GM23248 (cell line): ENCODE measurements at places on chromosomes 12 and 14.

- peak; percentile 2 for DNase-seq
These were observed 1127.0 kb downstream of the BCL11B start for GRCh38 chr14:98144964-98145363.

- peak; percentile 84 for DNase-seq
These were observed 42.1 kb downstream of the ELK3 start for GRCh38 chr12:96236221-96236822.

DNA sequence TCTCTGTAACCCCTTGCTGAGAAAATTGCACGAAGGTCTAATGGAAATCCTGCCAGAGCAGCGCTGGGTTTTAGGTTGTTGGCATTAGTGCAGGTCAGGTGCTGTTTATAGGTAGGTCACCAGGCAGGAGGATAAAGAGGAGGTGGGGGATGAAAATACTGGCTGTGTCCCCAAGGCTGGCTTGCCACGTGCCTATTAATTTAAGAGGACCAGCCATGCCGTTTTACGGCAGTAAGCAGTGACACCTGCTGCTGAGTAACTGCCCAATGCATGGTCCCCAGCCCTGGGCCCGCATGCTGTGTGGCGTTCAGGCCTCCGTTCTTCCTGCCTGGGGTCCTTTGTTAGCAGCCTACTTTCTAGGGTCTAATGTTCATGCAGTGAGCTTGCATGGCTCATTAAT lies 67.2 kb downstream of the WDR20 start:
- DNase-seq: no peak

DNA sequence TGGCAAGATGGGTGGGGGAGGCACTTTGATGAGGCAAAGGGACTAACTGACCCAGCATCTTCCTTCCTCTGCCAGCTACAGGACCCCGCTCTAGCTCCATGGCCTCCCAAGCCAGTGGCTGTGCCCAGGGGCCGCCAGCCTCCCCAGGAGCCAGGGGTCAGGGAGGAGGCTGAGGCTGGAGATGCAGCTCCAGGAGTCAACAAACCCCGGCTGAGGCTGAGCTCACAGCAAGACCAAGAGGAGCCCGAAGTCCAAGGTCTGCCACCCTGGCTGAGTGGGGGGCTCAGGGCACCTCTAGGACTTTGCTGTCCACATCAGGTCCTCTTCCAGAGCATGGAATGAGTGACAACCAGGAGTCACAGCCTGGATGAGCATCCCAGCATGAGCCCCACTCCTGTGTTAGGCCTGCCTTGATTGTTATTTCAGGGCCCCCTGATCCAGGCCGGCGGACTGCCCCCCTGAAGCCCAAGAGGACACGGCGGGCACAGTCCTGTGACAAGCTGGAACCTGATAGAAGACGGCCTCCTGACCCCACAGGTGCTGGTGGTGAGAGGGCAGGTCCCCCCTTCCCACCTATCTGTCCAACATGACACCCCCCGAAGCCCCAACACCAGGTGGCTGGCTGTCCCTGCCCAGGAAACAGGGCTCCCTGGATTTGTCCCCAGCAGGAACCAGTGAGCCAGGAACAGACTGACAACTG lies 2.5 kb upstream of the CPNE6 start:
- no peak for DNase-seq

DNA sequence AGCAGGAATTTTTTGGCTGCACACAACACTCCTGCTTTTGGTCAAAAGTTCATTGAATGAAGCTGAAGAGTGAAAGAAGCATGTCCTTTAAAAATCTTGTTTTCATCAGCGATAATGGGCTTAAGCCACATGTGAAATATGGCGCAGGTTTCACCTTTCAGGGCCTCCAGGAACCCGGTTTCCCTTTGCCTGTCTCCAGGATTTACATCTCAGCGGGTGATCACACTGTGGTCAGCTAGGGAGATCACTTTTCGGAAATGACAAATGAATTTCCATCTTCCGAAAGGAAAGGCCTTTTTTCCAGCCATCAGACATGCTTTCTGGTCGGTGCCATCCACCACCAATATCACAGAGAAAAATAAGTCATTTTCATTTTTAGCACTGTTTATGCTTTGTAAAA lies 727.1 kb upstream of the TBX3 start:
- DNase-seq: no peak

GRCh38 chr14:97218274-97218673 lies 421.1 kb downstream of the VRK1 start:
- no peak for DNase-seq

DNA sequence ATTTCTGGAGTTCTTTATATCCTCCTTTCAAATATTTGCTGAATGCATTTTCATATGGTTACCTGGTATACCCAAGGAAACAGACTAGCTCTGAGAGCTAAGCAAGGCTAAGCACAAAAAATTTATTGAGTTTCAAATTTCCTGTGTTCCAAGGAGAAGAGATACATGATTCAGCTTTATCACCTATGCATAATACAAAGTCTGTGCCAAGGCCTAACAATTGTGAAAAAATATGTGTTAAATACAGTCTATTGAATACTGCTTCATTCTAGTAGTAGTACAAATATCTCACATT lies 103.7 kb upstream of the LGR5 start:
- DNase-seq: no peak

DNA sequence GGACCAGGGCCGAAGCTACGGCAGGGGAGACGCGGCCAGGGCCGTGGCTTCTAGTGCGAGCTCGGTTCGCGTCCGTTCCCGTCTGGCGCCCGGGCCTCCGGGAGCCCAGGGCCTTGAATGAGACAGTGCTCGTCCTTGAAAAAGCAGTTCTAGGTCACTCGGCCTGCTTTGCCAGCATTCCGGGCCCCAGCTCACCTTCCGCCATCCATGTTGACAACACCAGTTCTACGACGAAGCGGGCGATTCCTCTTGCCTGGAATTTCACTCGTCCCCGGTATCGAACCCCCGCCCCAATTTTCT lies 4.5 kb downstream of the OR10AD1 start:
- DNase-seq: peak; percentile 70

DNA sequence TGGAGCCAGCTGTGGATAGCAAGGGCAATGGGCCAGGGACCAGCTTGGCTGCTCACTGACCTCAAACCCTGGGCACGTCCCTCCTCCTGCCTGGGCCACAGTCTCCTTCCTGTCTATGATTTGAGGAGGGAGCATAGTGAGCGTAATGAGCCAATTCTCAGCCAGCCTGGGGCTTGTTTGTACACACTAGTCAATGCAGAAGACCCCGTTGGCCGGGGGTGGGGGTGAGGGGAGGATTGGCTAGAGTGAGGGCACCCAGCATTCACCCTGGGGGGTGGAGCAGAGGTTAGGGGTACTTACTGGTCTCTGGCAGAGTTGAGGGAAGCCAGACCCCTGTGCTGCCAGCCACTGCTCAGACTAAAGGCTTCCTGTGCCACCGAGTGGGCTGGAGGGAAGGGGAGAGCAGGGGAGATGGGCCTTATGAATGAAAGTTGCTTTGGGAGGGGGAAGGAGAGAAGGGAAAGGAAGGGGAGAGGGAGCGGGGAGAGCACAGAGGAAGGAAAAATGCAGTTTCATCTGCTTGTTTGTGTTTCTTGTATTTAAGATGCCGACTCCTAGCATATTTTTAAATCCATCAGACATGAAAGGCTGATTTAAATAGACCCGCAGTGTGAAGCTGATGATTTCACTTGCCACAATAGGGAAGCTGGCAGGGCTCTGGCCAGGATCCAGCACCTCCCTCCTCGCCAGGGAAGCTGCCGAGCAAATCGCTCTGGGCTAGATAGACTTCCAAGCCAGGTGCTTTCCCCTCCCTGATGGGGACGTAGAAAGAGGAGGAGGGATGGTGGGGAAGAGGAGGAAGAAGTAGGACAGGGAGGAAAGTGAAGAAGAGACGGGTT lies 114.0 kb downstream of the PRMT8 start:
- no peak for DNase-seq
